Activated CD8-positive, alpha-beta T cell treated with anti-CD3 and anti-CD28 coated beads for 36 hours (primary cell): ENCODE measurements at places on chromosomes 2 and 18. TPM values are rescaled to one million over a fixed set of nuclear protein-coding genes. Genes with fewer than 3 reads are reported as not detected.

The PSMA8 gene
- total RNA-seq: 1.3 TPM

The VWA3B gene
- total RNA-seq: not detected

The AFG3L2 gene
- 64.0 TPM for total RNA-seq

The TFCP2L1 gene
- total RNA-seq: 0.04 TPM

The MEMO1 gene
- 46.9 TPM for total RNA-seq

DNA sequence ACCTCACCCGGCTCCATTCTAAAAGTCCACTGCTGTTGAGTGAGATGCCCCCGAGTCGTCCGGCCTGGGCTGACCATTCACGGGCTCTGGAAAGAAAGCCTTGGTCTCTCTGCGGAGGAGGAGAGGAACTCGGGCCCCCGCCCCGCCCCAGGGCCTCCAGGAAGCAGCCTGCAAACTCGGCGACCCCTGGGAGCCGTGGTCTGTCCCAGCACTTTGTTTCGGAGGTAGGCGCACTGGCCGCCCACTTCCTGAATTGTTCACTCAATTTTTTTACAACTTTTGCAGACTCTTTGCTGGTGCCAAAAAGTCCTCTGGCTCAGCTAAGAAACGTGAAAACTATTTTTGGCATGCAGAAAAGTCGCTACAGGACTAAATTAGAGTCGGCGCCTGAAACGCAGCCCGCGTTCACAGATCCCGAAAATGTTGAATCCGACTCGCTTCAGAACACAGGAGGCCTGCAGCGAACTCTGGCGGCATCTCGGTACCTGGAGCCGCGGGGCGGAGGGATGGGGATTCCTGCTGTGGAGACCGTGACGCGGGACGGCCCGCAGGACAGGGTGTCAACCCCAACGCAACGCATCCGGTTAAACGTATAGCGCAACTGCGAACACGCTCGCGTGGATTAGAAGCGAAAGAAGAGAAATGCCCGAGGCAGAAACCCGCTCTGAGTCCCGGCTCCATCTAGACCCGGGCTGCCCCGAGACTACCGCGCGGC lies 1.5 kb downstream of the PXDN start:
- DNase-seq: peak; percentile 34
- H3K27me3 ChIP-seq: peaks cover 39% of the 10 kb centered on the region
- peaks cover 5% of the 10 kb centered on the region for H3K4me1 ChIP-seq
- H3K27ac ChIP-seq: no peak overlapping the region
- no peaks in the 10 kb centered on the region for H3K36me3 ChIP-seq

DNA sequence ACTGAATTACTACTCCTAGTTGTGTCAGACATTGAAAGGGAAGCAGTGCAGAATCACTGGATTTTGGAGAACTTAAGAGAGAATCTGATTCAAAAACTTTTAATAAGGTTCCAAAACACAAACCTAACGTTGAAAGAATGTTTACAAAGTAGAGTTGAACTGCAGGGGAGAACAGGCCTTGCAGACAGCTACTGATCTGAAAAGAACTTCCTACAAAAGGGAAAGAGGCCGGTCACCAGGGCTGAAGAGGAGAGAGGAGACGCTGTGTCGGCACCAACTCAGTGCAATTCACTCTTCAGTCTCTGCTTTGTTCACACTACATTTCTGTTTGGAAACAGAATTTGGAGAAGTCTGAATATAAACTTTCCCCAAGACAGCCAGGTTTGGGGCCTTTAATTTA lies 124.0 kb downstream of the GAREM1 start:
- H3K4me3 ChIP-seq: no peak overlapping the region
- DNase-seq: no peak
- H3K27me3 ChIP-seq: peaks cover 3% of the 10 kb centered on the region
- H3K36me3 ChIP-seq: no peaks in the 10 kb centered on the region

GRCh38 chr2:12335995-12336394 lies 380.7 kb upstream of the TRIB2 start:
- no peak overlapping the region for H3K4me3 ChIP-seq
- H3K4me1 ChIP-seq: peaks cover 9% of the 10 kb centered on the region
- H3K27ac ChIP-seq: no peak overlapping the region

- no peak overlapping the region for H3K27ac ChIP-seq
- H3K4me3 ChIP-seq: no peak overlapping the region
- H3K27me3 ChIP-seq: no peaks in the 10 kb centered on the region
- no peak for DNase-seq
- no peaks in the 10 kb centered on the region for H3K4me1 ChIP-seq
- H3K36me3 ChIP-seq: no peaks in the 10 kb centered on the region
These were observed 192.1 kb upstream of the NCKAP5 start for GRCh38 chr2:133760376-133760775.

DNA sequence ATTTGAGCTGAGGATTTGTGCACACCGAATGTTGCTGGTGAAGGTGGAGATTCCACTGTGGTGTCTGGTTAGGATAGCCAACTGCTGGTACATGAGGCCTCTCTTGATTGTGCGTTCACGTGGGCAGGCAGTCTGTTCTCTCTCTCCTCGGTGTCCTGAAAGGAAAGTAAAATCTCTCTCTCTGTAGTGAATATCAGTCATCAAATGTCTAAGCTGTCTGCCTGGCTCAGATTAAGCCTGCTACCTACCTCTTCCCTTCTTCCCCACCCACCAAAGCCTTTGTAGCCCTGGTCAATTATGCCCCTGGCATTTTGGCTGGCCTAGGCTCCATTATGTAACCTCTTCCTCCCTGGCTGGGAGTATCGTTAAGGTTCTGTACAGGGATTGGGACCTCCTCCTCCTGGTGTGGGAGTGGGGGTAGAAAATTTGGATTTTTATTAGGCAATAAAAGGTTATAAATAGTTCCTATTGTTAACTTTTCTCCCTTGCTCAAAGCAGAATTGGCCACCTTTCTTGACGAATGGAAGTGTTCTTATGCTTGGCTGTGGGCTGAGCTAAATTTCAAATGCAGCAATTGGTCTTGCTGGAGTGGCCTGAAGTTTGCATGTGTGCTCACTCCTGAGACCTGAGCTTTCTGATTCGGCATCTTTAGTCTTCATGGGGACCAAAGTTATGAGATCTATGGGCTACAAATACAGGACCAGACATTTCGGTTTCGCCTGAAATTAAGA lies 148.8 kb downstream of the WDSUB1 start:
- H3K36me3 ChIP-seq: no peaks in the 10 kb centered on the region
- no peak overlapping the region for H3K4me3 ChIP-seq
- no peaks in the 10 kb centered on the region for H3K4me1 ChIP-seq
- no peak for DNase-seq

DNA sequence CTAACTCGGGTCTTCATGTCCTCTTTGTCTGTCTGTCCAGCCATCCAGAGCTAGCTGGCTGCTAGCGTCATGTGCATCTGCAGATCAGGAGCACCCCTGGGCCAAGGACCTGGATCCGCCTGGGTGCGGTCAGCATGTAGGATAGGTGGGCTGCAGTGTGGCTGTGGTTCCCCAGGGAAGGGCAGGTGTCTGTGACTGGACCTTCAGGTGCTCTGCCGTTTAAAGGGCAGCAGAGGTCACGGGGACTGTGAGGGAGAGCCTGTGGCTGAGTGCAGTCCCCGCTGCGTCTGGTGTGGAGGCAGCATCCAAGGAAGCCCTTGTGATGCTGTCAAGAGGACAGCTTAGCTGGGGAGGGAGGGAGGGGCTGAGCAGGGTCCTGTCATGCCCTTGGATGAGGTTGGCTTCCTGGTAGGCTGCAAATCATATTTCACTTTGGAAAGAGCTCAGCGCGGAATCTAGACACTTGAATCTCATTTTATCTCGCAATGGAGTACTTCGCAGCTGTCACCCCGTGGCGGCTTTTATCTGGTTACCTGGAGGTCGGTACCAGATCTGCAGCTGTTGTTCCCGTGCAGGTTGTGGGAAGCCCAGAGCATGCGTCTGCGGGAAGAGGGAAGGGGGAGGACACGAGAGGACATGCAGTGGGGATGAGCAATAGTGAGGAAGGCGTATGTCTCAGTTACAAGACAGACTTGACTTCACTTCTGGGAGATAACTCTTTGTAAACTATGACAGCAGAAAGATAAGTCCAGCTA lies 5.9 kb upstream of the RALB start:
- no peaks in the 10 kb centered on the region for H3K36me3 ChIP-seq
- H3K4me3 ChIP-seq: no peak overlapping the region
- peaks cover 6% of the 10 kb centered on the region for H3K27me3 ChIP-seq
- no peak overlapping the region for H3K27ac ChIP-seq
- peaks cover 3% of the 10 kb centered on the region for H3K4me1 ChIP-seq

DNA sequence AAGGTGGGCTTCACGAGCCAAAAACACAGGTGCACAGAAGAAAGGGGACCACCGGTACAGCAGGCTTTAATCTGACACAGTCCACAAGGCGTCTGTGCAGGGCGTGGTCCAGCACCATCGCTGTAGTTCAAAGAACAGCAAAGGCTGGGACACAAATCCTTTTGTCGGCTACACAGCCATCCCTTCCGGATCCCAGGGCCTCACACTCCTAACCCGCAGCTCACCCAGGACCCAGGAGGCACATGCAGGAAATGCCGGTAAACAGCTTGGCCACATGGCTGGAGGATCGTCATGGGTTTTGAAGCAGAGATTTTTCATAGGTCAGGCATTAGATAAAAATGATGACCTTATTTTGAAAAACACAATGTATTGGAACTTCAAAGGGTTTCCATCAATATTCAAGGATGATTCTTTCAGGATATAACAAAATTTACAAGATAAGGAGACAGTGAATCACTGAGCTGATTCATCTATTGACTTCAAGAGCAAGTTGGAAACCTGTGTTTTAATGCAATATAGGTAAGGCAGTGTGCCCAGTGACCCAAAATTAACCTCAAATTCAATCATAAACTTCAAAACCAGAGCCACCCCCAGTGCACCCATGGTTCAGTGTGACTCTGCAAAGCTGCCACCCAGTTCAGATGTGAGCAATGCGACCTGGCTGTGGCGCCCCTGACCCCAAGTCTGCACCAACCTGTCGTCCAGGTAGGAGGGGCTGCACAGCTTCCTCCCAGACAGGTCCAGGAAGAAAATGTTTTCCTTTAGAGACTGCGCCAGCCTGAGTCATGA lies 74.4 kb downstream of the TMEM18 start:
- H3K4me1 ChIP-seq: no peaks in the 10 kb centered on the region
- H3K4me3 ChIP-seq: no peak overlapping the region
- DNase-seq: peak; percentile 17
- no peak overlapping the region for H3K27ac ChIP-seq

GRCh38 chr2:7513834-7514233 lies 596.6 kb downstream of the RNF144A start:
- H3K4me3 ChIP-seq: no peak overlapping the region
- DNase-seq: no peak
- no peaks in the 10 kb centered on the region for H3K27me3 ChIP-seq
- H3K4me1 ChIP-seq: peaks cover 62% of the 10 kb centered on the region
- no peak overlapping the region for H3K27ac ChIP-seq
- H3K36me3 ChIP-seq: peaks cover 43% of the 10 kb centered on the region

- H3K4me1 ChIP-seq: no peaks in the 10 kb centered on the region
- no peak for DNase-seq
These were observed 210.5 kb upstream of the PIK3C3 start for GRCh38 chr18:41744421-41745030.

DNA sequence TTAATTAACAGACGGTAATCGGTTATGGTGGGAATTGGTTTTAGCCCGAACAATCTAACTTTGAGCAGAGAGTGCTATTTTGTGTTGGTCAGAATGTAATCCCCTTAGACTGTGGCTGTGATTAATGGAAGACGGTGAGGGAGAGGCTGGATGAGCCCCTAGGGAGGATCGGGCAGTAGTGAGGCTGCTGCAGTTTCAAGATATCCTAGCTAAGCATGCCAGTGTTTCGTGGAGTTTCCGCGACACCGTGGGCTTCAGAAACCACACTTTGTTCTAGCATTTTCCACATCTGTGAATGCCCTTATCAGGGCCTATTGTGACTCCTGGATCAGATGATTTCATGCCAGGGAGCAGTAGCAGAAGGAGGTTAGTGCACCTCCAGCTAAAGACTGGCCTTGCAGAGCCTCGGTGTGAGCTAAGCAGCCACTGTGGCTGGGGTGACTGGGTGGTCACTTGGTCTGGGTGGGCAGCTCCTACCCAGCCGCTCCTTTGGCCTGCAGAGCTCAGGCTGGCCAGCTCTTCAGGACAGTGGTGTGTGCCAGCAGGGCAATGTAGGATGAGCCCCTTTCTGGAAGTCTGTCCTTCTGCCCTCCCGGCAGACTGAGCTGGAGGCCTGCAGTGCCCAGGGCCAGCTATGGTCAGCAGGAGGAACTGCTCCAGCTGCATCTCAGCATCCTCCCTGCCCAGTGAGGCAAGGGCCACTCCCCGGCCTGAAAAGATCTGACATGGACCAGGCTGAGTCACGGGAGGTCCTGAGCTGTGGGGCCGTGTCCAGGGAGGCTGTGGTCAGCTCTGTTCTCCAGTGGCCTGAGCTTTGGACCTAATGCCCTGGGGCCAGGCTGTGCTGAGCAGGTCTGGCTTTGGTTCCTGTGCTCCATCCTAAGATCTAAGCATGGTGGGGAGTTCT lies 142.6 kb upstream of the GPC1 start:
- no peak overlapping the region for H3K4me3 ChIP-seq
- DNase-seq: no peak
- no peaks in the 10 kb centered on the region for H3K36me3 ChIP-seq
- no peaks in the 10 kb centered on the region for H3K27me3 ChIP-seq

DNA sequence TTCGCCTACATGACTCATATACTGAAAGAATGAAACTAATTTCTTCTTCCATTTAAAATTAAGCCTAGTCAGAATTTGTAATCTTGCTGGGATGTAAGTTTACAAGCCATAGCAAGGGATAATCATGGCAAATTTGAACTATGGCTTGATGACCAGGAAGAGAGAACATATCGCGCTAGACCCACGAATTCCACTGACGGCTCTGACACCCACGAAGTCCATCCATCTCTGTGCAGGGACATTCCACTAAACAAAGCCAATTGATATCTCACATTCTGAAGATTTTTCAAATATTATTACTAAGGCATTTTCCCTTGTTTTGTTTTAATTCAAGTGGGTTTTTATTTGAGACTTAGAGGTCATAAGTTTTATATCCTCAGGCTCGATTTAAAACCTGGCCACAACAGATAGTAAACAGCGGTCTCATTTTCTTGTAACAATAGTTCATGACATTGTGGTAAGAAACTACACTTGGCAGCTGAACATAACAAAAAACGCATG lies 113.0 kb downstream of the QPCT start:
- peaks cover 2% of the 10 kb centered on the region for H3K36me3 ChIP-seq
- DNase-seq: no peak
- peaks cover 56% of the 10 kb centered on the region for H3K4me1 ChIP-seq
- H3K4me3 ChIP-seq: no peak overlapping the region
- no peak overlapping the region for H3K27ac ChIP-seq
- H3K27me3 ChIP-seq: no peaks in the 10 kb centered on the region

DNA sequence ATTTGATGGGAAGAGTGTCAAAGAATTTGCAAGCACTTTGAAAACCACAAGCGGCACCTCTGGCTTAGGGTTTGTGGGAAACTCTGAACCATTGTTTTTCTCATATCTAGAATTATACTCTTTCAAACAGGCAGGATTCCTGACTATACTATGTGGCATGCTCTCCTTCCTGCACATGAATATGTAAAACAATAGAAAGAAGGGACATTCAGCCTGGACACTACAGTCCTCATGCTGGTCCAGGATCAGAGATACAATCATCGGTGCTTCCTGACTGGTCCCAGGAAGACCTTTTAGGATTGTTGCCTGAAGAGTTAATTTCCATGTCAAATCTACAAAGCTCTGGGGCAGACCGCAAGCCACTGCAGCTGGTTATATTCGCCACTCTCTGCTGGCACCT lies 55.7 kb upstream of the RASGRP3 start:
- no peak overlapping the region for H3K27ac ChIP-seq
- no peak for DNase-seq
- H3K36me3 ChIP-seq: no peaks in the 10 kb centered on the region
- no peaks in the 10 kb centered on the region for H3K27me3 ChIP-seq
- H3K4me1 ChIP-seq: no peaks in the 10 kb centered on the region
- H3K4me3 ChIP-seq: no peak overlapping the region

GRCh38 chr18:35692866-35693265 lies 111.3 kb downstream of the GALNT1 start:
- no peak overlapping the region for H3K4me3 ChIP-seq
- no peak for DNase-seq
- no peaks in the 10 kb centered on the region for H3K4me1 ChIP-seq
- H3K27ac ChIP-seq: no peak overlapping the region
